Colonic mucosa (tissue), 4 donors: ENCODE measurements at places on chromosomes 1 and 21. TPM values are rescaled to one million over a fixed set of nuclear protein-coding genes. Genes with fewer than 3 reads are reported as not detected.

Gene TMEM240
- 0.77 TPM for total RNA-seq

Gene HSD11B1
- total RNA-seq = 0.48 TPM

Gene AADACL3
- not detected for total RNA-seq

Gene HEYL
- total RNA-seq = 2.4 TPM

Gene NTMT2
- total RNA-seq = not detected
